ENCODE measurements at places on chromosomes 16 and 17.
A peak's percentile ranks its signal among the peaks of the same experiment; 100 is the strongest.

DNA sequence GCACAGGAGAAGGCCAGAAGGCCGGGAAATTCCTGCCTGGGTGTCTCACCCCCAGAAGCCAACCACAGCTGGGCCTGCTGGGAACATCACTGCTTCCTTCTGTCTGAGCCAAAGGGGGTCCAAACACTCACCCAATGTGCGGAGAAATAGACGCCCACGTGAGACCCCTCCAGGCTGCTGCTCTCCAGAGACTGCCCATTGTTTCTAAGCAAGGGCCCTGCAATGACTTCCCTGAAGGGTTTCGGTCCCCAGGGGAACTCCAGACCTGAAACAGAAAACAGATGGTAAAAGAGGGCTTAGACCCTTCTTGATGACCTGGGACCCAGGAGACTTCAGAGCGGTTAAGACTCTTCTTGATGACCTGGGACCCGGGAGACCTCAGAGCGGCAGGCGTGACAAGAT, 41.3 kb downstream of the MRM3 start:
- no peak for DNase-seq

- DNase-seq, result peak; percentile 79
These were observed 604 bp downstream of the HS3ST3B1 start for GRCh38 chr17:14301279-14302090.

DNA sequence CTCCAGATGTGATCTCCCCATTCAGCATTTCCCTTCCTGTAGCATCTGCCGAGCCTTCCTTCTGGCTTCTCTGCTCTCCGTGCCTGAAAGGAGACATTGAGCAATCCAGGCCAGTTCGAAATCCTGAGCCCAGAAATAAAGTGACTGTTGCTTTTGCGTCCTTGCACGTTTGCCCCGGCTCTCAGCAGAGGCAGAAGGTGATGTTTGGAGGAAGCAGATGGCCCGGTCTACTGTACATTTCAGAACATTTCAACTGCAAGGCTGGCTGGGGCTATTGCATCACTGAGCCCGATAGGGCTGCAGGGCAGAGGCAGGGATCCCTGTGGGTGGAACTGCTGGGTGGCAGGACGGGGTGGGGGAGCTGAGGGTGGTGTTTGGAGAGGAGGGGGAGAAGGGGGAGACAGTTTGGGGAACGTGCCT, 29.4 kb downstream of the IRF8 start:
- DNase-seq, result no peak

GRCh38 chr17:20063665-20064648, 54.8 kb downstream of the SPECC1 start:
- DNase-seq, result no peak

- DNase-seq, result no peak
These were observed 17.8 kb upstream of the NAGLU start for GRCh38 chr17:42518046-42518754.

- DNase-seq, result no peak
These were observed 115.5 kb downstream of the AATF start for GRCh38 chr17:37064206-37064605.

DNA sequence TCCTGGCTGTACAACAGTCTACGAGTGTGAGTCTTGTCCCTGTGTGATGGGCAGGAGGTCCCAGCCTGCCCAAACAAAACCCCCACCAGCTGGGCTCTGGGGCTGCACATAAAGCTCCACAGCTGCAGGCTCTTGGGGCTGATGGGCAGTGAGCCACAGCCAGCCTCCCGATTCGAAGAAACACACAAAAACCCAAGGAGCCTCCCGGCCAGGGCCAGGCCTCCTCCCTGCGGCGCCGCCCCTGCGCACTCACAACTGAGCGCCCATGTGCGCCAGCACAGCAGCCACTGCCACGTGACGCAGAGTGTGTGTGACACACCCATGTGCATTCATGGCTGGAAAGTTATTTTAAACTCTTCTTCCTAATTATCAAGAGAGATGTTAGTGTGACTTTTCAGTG, 30.6 kb upstream of the FAAP100 start:
- no peak for DNase-seq

DNA sequence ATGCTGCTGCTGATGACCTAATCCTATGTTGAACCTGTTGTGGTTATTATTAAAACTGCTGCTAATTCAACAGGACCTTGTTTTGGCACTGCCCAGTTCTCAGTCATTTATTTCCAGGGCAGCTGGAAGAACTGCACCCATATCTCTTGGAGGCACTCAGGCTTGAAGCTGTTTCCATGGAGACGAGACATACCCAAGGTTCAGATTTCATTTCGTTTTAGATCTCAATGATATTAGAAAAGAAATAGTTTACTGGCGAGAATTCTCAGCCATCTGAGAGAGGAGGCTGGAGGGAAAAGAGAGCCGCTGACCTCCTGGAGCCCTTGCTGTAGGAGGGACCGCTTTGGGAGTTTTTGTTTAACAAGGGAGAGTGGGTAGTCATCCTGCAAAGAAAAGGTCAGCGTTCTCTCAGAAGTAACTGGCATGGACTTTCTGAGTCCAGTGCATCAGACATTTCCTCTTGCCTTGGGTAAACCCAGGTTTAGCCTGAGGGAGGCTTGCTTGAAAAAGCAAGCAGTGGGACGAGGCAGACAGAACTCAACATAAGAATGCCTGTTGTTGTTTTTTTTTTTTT, 75.4 kb downstream of the YPEL2 start:
- no peak for DNase-seq

- peak; percentile 49 for DNase-seq
These were observed 56.7 kb downstream of the PLXDC1 start for GRCh38 chr17:39094607-39095308.

DNA sequence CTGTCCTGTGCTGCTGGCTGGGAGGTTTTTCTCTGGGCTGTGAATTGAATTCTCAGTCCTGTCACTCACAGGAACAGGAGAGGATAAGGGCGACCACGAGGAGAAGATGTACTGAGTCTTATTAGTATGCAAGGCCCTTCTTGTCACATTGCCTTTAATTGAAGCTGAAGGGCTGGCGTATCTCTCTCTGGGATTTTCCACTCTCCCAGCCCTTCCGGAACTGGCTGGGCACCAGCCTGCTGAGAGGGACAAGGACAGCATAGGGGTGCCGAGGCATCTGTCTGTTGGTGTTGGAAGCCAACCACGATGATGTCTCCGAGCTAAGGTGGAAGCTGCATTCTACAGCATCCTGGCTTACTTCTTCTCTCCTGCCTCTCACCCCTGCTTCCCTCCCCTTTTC, 33.2 kb downstream of the GPRC5B start:
- no peak for DNase-seq

- no peak for DNase-seq
These were observed 10.9 kb upstream of the GINS2 start for GRCh38 chr16:85699628-85700027.

- peak; percentile 20 for DNase-seq
These were observed 20.5 kb upstream of the SMPD3 start for GRCh38 chr16:68468842-68469241.

DNA sequence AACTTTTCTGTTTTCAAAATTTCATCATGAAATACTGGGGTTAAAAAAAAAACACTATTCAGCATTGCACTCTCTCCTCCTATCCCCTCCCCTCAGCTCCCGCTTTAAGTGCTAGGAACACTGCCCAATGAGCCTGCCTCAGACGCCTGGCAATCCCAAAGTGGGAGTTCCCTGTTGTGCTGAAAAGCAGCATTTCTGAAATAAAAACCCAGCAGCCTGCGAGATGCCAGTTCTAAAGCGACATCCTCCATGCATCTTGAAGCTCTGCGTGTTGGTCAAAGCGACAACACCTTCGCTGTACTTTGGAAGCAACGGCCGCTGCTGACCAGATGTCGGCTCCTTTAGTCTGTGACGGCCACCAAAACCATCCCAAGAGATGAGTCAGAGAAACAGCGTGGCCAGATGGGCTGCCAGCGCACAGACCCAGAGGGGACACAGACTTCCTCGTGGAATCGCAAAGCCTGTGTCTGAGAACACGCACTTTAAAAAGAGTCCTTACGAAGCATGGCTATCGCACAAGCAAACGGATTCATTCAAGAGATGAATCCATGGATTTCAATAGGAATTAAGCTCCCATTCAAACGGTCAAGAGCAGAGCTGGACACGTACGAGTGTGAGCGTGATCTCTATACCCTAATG, 32.8 kb downstream of the FBXO31 start:
- DNase-seq, result no peak

- DNase-seq, result peak; percentile 64
These were observed 12.4 kb downstream of the SGCA start for GRCh38 chr17:50177983-50178834.

- no peak for DNase-seq
These were observed 2.3 kb downstream of the RPRML start for GRCh38 chr17:46976626-46977270.

DNA sequence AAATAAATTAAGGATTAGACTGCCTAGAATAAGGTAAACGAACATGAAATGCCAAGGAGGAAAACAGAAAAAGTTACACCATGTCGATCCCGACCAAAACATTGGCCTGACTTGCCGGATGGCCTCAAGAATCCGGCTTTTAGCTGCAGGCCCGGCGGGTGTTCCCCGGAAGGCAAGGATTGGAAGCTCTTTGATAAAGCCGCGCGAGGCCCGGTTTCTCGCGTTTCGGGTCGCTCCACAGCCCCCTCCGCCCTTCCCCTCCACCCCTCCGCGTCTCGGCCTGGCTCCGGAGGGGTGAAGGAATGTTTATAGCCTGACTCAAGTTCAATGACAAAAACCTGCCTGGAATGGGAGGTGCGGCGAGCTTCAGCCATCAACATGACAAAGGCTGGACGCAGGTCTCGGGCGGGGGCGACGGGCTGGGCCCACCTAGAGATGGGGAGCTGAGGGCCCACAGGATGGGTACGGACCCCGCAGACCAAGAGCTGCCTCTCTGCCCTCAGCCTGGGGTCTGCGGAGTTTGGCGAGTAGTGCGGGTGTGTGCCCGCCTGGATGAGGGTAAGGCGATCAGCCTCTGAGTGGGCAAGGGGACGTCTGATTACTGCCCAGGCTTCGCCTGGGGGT, 2.6 kb downstream of the PRAC1 start:
- peak; percentile 37 for DNase-seq

DNA sequence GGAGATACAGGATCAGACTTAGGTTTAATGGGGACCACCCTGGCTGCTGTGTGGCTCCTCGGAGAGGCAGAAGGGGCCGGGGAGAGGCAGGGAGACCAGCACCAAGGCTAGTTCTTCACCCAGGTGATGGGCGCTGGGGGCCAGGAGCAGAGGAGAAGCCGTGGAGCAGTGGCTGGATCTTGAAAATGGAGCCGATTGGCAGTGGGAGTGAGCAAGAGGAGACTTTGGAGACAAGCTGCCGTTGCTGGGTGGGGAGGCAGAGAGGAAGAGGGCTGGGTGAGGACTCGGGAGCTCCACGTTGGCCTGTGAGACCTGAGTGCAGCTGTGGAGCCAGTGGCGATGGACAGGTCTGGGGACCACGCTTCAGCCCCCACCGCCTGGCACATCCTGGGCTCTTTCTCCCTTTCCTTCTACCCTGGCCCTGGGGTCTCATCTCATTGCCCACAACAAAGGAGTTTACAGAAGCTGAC, 9.0 kb downstream of the RAB11FIP4 start:
- DNase-seq, result no peak

GRCh38 chr16:86893506-86893905, 315.2 kb downstream of the FOXL1 start:
- no peak for DNase-seq

GRCh38 chr16:71289732-71290062, 495 bp upstream of the CMTR2 start:
- no peak for DNase-seq

DNA sequence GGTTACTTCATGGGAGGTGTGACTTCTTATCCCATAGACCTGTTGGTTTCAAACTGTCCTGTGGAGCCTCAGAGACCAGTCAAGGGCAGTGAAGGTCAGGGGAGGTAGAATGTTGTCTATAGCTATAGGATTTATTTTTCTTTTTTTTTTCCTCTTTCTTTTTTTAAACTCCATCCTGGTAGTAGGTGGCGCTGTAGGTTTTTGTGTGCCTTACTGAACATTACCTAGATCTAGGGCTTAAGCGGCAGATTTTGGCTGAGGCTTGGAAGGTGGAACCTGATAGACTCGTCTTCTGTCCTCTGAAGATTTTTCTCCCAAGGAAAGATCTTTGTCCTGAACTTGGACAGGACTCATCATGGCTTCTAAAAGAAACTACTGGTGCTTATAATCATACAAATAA, 8.2 kb upstream of the LASP1NB start:
- DNase-seq, result no peak

DNA sequence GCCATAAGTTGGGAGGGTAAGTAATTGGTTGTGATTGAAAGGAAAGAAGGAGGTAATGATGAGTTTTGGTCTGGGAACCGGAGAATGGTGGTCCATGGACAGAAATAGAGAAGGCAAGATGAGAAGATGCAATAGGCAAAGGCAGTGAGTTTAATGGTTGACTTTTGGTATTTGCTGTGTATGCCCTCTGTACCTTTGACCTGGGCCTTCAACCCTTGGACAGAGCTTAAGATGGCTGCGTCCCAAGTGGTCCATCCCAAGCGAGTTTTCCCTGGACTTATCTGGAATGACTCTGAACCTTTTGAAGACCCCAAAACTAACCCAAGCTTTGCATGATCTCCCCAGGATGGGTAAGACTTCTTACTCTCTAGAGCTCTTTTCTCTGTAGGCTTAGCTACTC, 664.5 kb downstream of the MAF start:
- no peak for DNase-seq

DNA sequence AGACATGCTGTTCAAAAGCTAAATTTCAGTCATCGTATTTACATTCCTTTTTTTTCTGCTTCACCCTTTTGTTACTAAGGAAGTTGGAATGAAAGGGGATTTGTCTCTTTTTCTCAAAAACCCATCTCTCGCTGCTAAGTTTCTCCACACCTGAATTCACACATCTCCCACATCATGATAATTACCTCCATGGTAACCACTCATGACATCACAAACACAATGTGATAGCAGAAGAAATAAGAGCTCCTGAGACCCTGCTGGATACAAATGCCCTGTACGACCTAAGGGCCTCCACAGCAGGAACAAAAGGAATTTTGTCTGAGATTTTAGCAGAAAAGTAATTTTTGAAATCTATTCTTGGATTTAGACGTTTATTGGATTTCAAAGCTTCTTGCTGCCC, 82.6 kb upstream of the GNAO1 start:
- no peak for DNase-seq

DNA sequence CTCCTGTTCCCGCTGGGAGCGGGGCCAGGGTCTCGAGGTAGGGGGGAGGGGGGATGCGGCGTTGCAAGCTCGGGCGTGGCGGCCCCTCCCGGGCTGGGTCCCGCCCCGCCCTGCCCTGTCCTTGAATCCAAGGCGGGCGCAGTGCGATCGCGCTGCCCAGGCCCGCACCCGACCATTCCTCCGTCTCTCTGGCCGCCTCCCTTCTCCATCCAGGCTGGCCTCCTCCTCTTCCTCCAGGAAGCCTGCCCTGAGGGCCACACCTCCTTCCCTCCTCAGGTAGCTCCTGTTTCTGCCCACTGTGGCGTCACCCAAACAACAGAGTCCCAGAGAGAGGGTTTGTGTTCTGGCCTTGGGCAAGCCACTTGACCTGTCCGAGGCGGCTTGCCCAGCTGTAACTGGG, 43.0 kb upstream of the TAC4 start:
- no peak for DNase-seq

GRCh38 chr16:11806721-11807120, 9.7 kb upstream of the ZC3H7A start:
- DNase-seq, result no peak

- no peak for DNase-seq
These were observed 51.1 kb downstream of the SLC6A2 start for GRCh38 chr16:55706739-55707384.

All from activated T-cell treated with anti-CD3 and anti-CD28 coated beads, Interleukin-2, amount 50 U/mL, for 24 hours (primary cell).